ENCODE measurements at places on chromosomes 6 and 20.

GRCh38 chr6:44980841-44981240 lies 347.3 kb upstream of the RUNX2 start:
- DNase-seq: no peak

DNA sequence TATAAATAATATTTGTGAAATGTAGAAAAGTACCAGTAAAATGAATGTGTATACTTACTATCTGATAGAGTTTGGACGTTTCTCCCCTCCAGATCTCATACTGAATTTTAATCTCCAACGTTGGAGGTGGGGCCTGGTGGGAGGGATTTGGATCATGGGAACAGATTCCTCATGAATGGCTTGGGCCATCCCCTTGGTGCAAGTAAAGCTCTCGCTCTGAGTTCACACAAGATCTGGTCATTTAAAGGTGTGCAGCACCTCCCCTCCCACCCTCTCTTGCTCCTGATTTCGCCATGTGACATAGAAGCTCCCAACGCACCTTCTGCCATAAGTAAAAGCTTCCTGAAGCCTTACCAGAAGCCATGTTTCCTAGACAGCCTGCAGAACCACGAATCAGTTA lies 219.0 kb downstream of the HACE1 start:
- no peak for DNase-seq

GRCh38 chr6:75202676-75203131 lies 3.1 kb downstream of the COL12A1 start:
- DNase-seq: no peak

DNA sequence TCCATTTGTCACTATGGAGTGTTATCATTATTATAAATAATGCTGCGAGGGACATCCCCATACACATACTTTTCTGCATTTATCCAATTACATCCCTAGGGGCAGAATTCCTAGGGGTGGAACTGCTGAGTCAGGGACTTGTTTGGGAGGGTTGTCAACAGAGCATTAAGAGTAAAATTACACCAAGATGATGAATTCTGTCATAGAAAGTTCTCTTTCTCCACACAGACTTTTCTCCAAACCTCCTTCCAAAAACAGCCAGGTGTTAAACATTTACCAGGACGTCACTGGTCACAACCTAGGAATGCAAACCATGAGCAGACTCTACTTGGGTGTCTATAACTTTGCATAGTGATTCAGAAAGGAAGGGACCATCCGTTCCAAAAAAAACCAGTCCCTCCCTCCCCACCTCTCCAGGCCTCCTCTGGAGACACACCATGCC lies 95.5 kb downstream of the PRND start:
- DNase-seq: no peak

DNA sequence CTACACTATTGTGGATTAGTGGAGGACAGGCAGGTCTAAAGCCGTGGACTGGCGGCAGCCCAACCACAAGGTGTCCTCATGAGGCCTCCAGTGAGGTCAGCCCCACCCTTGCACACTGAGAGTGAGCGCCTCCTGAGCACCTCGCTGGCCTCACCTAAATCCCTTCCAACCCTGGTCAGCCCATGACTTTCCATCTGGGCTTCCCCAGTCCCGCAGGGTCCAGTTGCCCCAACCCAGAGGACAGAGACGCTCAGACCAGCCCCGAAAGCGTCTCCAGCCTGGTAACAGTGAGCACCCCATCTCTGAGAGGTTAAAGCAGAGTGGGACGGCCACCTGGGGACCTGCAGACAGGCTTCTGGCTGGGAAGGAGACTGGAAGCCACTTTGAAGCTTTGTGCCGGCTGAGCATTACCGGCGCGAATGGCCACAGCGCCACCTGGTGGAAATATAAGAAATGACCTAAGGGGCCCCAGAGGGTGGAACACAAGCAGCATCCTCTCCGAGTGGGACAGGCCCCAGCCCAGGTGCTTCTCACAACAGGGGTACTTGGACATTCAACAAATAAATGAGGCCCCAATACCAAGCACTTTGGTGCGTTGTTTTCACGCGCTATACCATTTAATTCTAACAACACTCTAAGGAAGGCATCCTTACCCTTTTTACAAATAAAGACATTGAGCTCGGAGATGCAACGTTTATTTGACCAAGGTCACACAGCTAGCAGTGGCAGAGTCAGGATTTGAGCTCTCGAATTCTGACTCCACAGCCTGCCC lies 65.7 kb upstream of the TOP1 start:
- DNase-seq: peak; percentile 73

GRCh38 chr6:100440935-100441334 lies 23.8 kb downstream of the SIM1 start:
- no peak for DNase-seq

GRCh38 chr6:2104524-2104880 lies 140.9 kb downstream of the GMDS start:
- DNase-seq: no peak

DNA sequence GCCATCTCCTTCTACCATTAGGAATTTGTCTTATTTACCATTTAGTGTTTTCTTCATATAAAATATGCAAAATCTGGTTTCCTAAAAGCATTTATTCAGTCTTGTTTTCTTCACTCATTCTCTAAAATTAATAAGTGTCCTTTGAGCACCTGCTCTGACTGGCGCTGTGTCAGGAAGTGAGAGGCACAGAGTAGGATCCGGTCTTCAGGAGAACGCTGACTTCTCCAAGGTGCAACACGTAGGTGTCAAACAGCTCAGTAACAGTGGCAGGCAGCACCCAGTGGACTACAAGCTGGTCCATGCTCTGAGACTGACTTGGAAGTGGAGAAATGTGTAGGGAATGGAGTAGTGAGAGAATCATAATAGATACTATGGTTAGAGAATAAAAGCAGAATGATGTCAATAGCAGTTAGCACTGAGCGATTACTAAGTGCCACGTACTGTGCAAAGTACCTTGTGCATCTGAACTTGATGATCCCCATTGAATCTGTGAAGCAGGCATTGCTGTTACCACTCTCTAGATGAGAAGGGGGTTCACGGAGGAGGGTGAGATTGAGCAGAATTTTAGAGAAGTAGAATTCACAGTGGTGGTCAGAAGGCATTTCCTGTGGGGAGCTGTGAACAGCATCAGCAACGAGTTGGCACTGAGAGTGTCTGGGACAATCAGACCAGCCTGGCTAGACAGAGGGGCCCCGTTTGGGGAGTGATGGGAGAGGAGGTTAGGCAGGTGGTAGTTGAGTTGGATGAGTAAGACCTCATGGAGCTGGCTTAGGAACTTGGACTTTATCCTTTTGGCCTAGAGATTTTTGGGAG lies 569.8 kb downstream of the QKI start:
- DNase-seq: no peak

DNA sequence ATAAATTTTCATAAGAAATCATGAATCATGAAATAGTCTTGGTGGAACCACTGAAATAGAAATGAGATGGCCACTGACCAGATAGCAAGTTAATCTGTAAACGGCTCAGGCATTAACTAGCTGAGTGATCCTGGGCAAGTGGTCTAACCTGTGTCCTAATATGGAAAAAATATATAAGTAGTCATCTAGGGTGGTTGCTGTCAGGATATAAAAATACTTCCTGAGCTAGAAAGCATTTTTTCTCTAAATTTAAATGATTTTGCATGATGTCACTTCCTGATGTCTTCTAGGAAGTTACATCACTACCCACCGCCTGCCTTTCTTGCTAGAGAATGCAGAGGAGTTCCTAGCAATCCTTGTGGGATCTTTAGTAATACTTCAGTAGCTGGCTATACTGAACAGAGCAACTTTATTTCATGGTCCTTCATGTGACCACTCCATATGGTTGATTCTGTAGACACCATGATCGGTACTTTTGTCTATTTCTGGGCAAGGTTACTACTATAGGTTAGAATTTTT lies 228.1 kb upstream of the CEP162 start:
- no peak for DNase-seq

DNA sequence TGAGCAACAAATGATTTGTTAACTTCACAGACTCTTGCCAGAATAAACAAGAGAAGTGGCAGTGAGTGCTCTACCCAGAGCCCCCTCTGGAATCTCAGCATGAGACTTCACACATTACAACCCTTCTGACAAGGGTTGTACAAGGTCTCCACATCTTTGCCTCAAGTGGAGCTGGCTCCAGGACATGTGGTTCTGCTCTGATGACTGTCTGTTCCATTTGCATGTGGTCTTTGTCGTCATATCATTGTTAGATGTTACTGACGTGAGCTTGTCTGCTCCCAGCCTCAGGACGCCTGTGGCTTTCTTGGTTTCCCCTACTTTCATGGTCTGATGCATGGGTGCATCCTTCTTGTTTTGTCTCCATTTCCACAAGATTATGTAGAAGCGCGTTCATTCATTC lies 115.0 kb downstream of the SLC24A3 start:
- DNase-seq: no peak

DNA sequence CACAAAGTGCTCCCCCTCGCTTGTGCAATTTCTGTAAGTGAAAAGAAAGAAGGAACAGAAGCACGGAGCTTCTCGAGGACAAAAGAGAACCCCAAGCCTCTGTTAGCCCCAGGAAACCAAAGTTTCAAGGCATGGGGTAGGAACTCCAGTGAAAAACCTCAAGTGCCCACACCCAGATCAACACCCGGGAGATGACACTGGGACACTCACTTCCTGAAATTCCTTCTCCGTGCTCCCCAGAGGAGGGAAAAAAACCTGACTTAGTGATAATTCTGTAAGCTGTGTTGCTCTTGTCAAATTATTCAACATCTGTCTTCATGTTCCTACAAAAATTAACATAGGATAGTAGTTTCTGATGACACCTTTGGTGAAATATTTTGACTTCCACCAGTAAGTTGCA lies 4.6 kb downstream of the MDGA1 start:
- DNase-seq: no peak

- DNase-seq: no peak
Observed at GRCh38 chr6:83962582-83962981, 71.0 kb upstream of the MRAP2 start.

DNA sequence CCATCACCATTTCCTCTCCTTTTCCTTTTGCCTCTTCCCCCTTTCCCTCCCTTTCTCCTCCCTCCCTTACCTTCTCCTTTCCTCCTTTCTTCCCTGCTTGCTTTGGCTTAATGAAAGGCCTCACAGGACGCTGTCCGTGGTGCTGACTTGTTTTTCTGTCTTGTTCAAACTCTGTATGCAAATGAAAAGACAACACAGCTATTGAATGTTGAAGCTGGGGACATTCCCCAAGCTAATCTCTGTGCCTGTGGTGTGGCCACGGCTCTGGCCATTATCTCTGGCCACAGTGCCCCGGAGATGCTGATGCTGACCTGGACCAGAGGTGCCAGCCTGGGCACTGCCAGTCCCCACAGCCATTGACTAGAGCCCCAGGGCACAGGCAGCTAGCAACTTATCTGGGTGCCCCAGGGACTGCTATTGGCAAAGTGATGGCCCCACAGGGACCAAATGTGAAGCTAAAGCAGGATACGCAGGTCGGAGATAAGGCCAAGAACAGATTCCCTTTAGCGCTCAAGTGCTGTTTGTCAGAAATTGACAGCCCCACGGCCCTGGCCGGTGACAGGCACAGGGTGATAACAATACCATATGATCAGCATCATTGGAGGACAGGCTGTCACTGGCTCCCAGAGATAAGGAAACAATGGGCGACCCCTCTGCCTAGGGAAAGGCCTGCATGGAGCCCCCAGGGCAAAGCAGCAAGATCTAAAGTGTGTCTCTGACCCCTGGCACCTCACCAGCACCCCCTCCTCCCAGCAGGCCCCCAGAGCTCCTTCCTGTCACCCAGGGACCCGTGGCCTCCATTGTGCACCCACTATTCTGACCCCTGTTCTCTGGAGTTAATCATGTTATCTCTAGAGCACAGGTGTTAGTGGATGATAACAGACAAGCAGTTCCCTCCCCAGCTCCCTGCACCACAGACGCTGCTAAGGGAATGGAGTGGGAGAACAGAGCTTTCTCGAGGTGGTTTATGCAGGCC lies 31.6 kb upstream of the SLC32A1 start:
- DNase-seq: peak; percentile 53

GRCh38 chr6:36039112-36039511 lies 11.5 kb downstream of the MAPK14 start:
- no peak for DNase-seq

DNA sequence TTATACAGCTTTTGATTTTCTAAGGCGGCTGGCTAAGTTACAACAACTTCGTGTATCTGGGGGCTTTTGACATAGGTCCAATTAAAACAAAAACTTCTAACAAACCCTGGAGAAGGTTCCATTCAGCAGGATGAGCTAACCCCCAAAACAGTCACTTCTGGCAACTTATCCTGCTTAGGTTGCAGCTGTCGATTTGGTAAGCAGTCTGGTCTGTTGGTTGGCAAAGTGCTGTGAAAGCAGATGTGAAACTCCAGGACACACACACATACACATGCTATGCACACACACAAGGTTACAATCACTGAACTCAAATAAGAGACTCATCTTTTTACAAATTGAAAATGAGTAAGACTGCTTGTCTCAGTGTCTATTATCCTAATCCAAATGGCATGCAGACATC lies 119.0 kb upstream of the STMND1 start:
- no peak for DNase-seq

DNA sequence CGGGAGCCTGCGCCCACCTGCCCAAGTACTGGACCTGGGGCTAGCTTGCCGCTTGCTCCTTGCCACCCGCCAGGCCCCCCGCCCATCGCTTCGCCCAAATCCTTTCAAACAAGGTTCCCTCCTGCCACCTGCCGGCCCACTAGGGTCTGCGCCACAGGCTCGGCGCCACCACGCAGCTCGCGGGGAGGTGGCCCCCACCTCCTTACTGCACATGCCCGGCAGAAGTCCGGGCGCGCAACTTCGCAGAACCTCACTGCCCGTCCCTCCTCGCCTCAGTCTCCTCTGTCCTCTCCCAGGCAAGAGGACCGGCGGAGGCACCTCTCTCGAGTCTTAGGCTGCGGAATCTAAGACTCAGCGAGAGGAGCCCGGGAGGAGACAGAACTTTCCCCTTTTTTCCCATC lies 11.2 kb downstream of the GNAS-AS1 start:
- peak; percentile 57 for DNase-seq

DNA sequence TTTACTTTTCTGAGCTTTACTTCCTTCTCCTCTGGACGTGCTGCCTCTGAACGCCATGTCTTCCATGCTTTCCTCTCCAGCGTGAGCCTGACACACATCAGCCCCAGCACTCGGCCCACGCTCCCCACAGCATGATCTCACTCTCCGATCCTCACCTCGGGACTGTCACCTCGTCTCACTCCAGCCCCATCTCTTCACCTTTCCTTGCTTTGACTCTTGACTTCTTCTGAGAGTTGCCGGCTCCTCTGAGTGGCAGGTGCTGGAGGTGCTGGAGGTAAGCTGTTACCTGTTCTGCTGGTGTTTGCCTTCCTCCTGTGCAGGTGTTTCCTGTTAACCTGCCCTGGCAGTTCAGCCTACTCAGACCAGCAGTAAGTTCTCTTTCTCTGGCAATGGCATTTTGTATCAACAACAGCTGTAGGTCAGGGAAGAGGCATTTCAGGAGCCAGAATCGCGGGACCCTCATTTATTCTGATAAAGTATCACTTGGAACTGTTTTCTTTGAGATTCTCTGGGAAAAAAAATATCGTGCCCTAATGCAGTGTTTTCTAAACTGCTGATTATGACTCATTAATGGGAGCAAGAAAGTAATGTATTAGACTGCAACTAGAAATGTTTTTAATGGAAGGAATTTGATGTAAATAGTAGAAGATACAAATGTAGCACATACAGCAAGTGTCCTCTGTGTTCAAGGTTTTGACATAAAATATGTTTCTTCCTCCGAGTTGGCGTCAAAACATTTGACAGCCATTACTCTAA lies 106.5 kb downstream of the ARID1B start:
- DNase-seq: no peak

- no peak for DNase-seq
Observed at GRCh38 chr20:54345301-54345724, 130.1 kb upstream of the DOK5 start.

GRCh38 chr6:4491501-4492260 lies 284.5 kb upstream of the CDYL start:
- DNase-seq: no peak

- DNase-seq: no peak
Observed at GRCh38 chr6:64270083-64270482, 634.5 kb downstream of the PHF3 start.

- no peak for DNase-seq
Observed at GRCh38 chr6:1144842-1145767, 166.8 kb upstream of the FOXQ1 start.

Data from activated T-cell treated with anti-CD3 and anti-CD28 coated beads, Interleukin-2, amount 50 U/mL, for 1 hour (primary cell).